ENCODE measurements at places on chromosomes 7 and 10. TPM values are rescaled to one million over a fixed set of nuclear protein-coding genes. Genes with fewer than 3 reads are reported as not detected.

GRCh38 chr10:64444163-64444562, 923.0 kb downstream of the REEP3 start:
- H3K4me3 ChIP-seq, result no peak overlapping the region
- H3K27ac ChIP-seq, result no peak overlapping the region
- H3K27me3 ChIP-seq, result no peaks in the 10 kb centered on the region
- no peaks in the 10 kb centered on the region for H3K36me3 ChIP-seq
- no peaks in the 10 kb centered on the region for H3K4me1 ChIP-seq

GRCh38 chr10:11642566-11642965, 31.1 kb upstream of the USP6NL start:
- no peak for DNase-seq
- H3K4me1 ChIP-seq, result no peaks in the 10 kb centered on the region
- H3K4me3 ChIP-seq, result no peak overlapping the region

DNA sequence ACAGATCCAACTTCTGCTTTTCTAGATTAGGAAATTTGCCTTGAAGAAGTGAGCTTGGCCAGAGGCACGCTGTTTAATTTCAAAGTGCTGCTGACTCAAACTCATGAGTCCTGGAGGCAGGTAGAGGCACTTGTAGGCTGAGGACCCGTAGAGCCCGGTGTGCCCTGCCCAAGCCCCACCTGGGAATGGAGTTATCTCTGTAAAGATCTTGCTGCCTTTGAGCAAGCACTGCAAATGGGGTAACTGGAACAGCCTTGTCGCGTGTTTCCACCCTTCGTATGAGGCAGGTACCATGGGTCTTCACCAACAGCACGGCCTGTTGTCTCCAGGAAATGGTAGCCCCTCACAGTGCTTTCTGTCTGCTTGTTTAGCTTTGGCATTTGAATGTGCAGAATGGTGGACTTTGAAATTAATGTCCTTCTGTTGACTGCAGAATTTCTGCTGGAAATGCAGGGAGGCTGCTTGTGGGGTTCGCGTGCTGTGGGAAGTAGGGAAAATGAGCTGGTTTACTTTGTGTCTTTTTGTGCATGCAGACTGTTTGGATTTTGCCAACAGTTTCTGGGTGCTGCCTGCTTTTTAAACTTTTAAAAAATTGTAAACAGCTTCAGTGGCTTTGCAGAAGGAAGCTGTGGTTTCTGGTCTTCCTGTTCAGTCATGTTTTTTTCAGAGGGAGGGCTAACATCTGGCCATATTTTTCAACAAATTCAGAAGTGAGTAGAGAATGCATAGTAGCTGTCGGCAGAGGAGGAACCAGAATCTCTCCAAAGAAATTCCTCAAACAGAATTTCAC, 27.2 kb downstream of the CCM2 start:
- H3K27me3 ChIP-seq, result no peaks in the 10 kb centered on the region
- H3K4me3 ChIP-seq, result no peak overlapping the region
- DNase-seq, result peak; percentile 43
- no peaks in the 10 kb centered on the region for H3K4me1 ChIP-seq

DNA sequence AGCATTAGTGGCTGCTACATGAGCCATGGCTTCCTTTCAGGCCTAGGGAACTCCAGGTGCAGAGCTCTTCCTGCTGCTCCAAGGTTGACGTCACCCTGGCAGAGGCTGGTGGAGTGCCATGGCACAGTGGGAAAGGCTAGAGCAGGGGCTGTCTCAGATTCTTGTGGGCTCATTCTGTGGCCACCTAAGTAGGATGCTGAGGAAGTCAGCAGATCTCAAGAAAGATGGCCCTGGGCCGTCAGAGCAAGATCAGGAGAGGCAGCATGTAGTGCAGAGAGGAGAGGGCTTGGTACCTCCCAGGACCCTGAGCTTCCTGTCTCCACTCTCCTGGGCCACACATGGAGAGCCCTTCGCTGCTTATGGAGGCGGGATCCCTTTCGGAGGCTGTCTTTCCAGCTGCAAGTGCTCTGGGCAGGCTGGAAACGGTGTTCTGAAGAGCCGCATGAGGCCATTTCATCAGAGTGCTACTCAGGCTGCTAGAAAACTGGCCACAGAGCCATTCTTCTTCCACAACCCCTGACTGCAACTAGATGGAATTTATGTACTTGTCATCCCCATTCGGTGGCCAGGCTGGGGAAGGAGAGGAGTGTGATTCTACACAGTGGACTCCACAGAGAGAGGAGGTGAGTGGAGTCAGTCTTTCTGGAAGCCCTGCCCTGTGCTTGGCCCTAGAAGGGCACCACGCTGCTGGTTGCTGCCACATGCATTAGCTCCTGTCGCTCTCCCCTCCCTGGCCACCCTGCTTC, 304.2 kb downstream of the RPS24 start:
- H3K4me3 ChIP-seq, result no peak overlapping the region
- no peak overlapping the region for H3K27ac ChIP-seq
- DNase-seq, result no peak
- H3K4me1 ChIP-seq, result peaks cover 14% of the 10 kb centered on the region
- H3K27me3 ChIP-seq, result peaks cover 2% of the 10 kb centered on the region
- no peaks in the 10 kb centered on the region for H3K36me3 ChIP-seq

The PAPSS2 gene
- total RNA-seq, result 10.9 TPM

The TSPAN14 gene
- 15.8 TPM for total RNA-seq

The SCART1 gene
- total RNA-seq, result 1.5 TPM

The MMP21 gene
- 0.18 TPM for total RNA-seq

GRCh38 chr10:77902159-77902558, 24.4 kb downstream of the DLG5 start:
- no peak overlapping the region for H3K27ac ChIP-seq
- DNase-seq, result no peak
- peaks cover 16% of the 10 kb centered on the region for H3K4me1 ChIP-seq
- H3K4me3 ChIP-seq, result no peak overlapping the region
- H3K27me3 ChIP-seq, result no peaks in the 10 kb centered on the region

DNA sequence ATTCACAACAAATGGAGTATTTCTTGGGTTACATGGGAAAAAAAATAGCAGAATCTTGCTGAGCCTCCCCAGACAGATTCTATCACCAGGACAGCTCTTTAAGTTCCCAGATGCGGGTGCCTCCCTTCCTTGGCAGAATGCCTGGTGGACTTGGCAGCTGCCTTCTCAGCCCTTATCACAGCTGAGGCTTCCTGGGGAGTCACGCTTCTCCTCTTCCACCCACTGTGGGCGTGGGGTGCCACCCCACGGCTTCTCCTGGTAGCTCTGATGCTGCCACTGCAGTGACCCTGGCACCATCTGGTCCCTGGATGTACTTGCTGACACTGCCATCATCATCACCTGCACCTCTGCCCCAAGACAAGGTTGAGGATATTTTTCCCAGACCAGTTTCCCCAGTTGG, 16.2 kb upstream of the NME8 start:
- DNase-seq, result peak; percentile 86
- no peaks in the 10 kb centered on the region for H3K27me3 ChIP-seq
- no peaks in the 10 kb centered on the region for H3K36me3 ChIP-seq
- H3K4me3 ChIP-seq, result no peak overlapping the region
- no peak overlapping the region for H3K27ac ChIP-seq

- H3K4me1 ChIP-seq, result no peaks in the 10 kb centered on the region
- DNase-seq, result no peak
- no peak overlapping the region for H3K4me3 ChIP-seq
- no peaks in the 10 kb centered on the region for H3K27me3 ChIP-seq
These were observed 352.4 kb downstream of the TCERG1L start for GRCh38 chr10:130958981-130959751.

GRCh38 chr10:79168210-79168609, 99.4 kb downstream of the ZMIZ1 start:
- no peak for DNase-seq
- H3K27ac ChIP-seq, result no peak overlapping the region
- H3K4me1 ChIP-seq, result peaks cover 72% of the 10 kb centered on the region
- H3K36me3 ChIP-seq, result peaks cover 42% of the 10 kb centered on the region
- no peaks in the 10 kb centered on the region for H3K27me3 ChIP-seq
- no peak overlapping the region for H3K4me3 ChIP-seq

The SSC4D gene
- 0.84 TPM for total RNA-seq

DNA sequence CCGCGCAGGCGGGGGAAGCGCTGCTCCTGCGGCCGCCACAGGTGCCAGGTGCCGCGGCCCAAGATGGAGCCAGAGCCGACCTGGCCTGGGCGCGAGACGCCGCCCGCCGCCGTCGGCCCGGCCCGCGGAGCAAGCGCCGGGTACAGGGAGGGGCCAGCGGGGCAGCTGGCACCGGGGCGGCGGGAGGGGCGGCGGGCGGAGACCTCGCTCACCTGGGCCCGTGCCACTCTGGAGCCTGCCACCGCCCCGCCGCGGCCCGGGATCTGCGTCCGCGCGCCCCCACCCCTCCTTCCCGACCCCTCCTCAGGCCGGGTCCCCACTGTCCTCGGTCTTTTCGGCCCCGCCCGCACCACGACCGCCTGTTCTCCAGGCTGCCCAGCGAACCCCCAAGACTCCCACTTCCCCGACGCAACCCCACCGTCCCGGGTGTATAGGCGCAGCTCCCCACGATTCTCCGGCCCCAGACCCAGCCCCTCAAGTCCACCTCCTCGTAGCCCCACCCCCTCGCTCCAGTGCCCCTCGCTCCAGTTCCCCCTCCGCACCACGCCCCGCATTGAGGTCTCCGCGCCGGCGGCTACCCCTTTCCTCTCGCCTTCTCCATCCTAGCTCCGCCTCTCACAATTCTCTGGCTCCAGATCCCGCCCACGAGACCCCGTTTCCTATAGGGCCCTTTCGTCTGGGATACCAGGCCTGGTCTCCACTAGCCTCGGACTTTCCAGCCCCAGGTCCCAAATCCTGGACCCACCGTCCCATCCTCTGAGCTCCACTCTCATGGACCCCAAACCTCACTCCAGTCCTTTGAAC, at the start of gene GPRIN2:
Gene GPRIN2, minus strand, starts transcription at position 144 of the 804 bp plus-strand sequence. CDS start 5,922 bp downstream, outside the sequence.
- H3K4me1 ChIP-seq, result peaks cover 35% of the 10 kb centered on the region
- no peak within 1 kb of the TSS for H3K27ac ChIP-seq
- no peak for DNase-seq
- peaks cover 70% of the 10 kb centered on the region for H3K27me3 ChIP-seq
- H3K4me3 ChIP-seq, result peak within 1 kb of the TSS; percentile 36
- no peaks in the 10 kb centered on the region for H3K36me3 ChIP-seq

DNA sequence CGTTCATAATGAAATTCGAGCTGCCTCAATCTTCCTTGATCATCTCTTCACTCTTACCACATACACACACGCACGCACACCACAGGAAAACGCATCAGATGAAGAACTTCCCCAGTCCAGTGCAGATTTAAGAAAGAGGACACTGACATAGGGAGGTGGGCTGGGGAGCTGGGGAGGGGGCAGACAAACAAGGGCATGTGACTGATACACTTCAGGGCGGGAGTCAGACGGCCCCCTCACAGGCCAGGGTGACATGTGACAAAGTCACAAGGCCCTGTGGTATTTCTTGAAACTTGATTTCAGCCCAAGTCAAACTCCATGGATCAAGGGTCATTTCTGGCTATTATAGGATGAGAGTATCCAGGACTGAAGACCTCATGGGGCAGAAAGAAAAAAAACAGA, 82.6 kb downstream of the KCNMA1 start:
- no peaks in the 10 kb centered on the region for H3K27me3 ChIP-seq
- no peaks in the 10 kb centered on the region for H3K36me3 ChIP-seq
- H3K27ac ChIP-seq, result no peak overlapping the region
- peaks cover 9% of the 10 kb centered on the region for H3K4me1 ChIP-seq

DNA sequence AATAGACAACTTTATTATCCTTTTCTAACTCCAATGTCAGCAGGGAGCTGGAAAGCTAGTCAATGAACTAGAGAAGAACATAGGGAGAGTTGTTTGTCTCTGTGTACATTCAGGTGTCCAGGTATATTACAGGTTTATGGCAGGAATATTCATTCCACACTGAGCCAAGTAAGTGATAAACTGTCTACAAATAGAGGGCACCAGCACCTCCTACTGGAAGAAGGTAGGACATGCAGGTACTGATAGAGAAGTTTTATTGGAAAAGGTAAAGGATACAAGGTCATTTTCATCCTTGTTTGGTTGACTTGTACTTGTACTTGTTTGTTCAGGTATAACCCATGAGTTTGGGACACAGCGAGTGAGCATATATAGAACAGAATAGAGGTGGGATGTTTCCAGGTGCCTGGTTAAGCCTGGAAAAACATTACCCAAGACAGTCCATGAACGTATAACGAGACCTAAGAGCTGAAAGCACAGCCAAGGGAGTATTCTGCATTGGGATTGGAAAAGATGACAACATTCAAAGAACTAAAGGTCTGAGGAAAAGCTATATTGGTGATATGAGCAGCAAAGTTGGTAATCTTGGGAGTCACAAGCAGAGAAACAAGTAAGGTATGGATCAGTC, 61.4 kb upstream of the PPP1R3C start:
- no peak overlapping the region for H3K4me3 ChIP-seq
- no peaks in the 10 kb centered on the region for H3K4me1 ChIP-seq
- H3K27me3 ChIP-seq, result no peaks in the 10 kb centered on the region
- H3K27ac ChIP-seq, result no peak overlapping the region
- DNase-seq, result no peak

DNA sequence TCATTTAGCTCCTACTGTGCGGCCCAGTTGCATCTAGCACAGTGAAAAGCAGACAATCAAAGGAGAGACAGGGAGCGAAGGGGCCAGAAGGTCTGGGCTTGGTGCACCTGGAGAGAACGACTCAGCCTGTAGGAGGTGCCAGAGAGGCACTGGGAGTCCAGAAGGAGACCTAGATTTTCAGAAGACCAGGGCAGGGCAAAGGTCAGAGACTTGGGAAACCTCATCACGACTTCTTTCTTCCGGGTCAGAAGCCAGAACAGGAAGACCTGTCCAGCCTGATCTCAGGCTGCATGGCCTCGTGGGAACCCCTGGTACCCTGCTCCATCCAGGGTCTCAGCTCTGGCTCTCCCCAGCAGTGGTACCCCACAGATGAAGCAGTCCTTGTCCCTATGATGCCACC, 5.2 kb downstream of the AGAP3 start:
- DNase-seq, result no peak
- peaks cover 46% of the 10 kb centered on the region for H3K4me1 ChIP-seq

DNA sequence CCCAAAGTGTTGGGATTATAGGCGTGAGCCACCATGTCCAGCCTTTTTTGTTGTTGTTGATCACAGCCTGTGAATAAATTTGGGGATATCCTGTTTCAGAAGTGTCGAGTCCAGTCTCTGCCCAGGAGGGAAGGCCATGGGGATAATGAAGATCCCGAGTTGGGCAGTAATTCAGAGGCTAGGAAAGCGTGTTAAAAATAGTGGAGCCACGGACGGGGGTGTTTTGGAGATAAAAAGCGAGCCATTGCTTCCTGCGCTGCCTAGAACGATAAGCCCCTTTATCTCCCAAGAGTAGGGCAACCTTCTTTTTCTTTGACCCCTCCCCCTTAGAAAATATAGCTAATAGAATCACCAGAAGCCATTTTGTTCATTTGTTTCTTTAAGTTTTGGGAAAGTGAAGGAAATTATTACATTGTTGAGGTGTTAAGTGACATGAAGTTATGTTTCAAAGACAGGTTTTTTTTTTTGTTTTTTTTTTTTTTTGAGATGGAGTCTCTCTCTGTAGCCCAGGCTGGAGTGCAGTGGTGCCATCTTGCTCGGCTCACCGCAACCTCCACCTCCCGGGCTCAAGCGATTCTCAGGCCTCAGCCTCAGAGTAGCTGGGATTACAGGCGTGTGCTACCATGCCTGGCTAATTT, 43.3 kb downstream of the IL15RA start:
- H3K27ac ChIP-seq, result no peak overlapping the region
- no peaks in the 10 kb centered on the region for H3K27me3 ChIP-seq
- DNase-seq, result no peak

- DNase-seq, result no peak
- no peaks in the 10 kb centered on the region for H3K4me1 ChIP-seq
- H3K4me3 ChIP-seq, result no peak overlapping the region
- no peaks in the 10 kb centered on the region for H3K36me3 ChIP-seq
- no peak overlapping the region for H3K27ac ChIP-seq
These were observed 25.1 kb upstream of the AOAH start for GRCh38 chr7:36749282-36749960.

- H3K4me3 ChIP-seq, result no peak overlapping the region
- H3K4me1 ChIP-seq, result peaks cover 15% of the 10 kb centered on the region
- H3K27me3 ChIP-seq, result no peaks in the 10 kb centered on the region
- no peaks in the 10 kb centered on the region for H3K36me3 ChIP-seq
These were observed 211.8 kb upstream of the PPP2R2D start for GRCh38 chr10:131689016-131689415.

The SEC23IP gene
- 23.0 TPM for total RNA-seq

The SEPTIN14 gene
- total RNA-seq, result not detected

All from muscle of leg (tissue), 16 donors.